Activated CD8-positive, alpha-beta T cell treated with anti-CD3 and anti-CD28 coated beads, Interleukin-2, amount 10 ng/mL, durations not matched to agents 7 days and 5 days (primary cell): ENCODE measurements at places on chromosomes 7 and 10. TPM values are rescaled to one million over a fixed set of nuclear protein-coding genes. Genes with fewer than 3 reads are reported as not detected.

DNA sequence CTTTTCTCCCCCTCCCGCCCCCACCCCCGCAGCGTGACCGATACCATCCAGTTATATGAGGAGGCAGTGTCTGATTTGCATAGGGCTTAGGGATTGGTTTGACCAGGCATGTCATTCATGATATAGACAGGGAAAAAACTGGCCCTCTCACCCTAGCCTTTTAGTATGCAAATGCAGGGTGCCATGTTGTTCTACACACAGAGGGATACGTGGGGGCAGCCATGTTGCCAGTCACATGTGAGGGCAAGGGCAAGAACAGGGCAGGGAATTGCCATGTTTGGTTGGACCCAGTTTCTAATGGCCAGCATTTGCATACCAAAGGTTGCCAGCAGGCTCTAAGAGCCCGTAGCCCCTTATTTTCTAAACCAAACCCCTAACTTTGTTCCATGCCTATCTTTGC is 552.1 kb downstream of the SORCS1 start:
- no peak overlapping the region for H3K27ac ChIP-seq
- no peaks in the 10 kb centered on the region for H3K36me3 ChIP-seq
- H3K4me1 ChIP-seq: no peaks in the 10 kb centered on the region
- H3K4me3 ChIP-seq: no peak overlapping the region
- H3K27me3 ChIP-seq: no peaks in the 10 kb centered on the region
- no peak for DNase-seq

DNA sequence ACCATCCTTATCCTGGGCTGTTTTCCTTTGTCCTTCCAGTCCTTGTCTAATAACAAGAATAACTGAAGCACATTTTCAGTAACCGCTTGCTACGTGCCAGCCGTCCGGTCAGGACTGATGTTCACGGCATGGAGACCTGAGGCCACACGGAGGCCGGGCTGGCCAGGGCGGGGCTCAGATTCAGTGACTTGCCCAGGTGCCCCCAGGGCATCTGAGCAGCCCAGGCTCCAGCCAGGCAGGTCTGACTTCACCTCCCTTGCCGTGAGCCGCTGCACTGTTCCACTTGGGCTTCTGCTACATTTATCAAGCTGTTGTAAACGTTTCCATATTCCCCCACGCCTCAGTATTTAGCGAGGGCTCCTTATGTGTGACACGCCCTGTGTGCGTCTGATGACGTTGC is 43.6 kb upstream of the AP5Z1 start:
- H3K27me3 ChIP-seq: no peaks in the 10 kb centered on the region
- no peak overlapping the region for H3K4me3 ChIP-seq
- no peak for DNase-seq

The CPA2 gene
- not detected for total RNA-seq

- no peak overlapping the region for H3K27ac ChIP-seq
- no peak for DNase-seq
- H3K4me3 ChIP-seq: no peak overlapping the region
- H3K36me3 ChIP-seq: no peaks in the 10 kb centered on the region
- H3K27me3 ChIP-seq: no peaks in the 10 kb centered on the region
- H3K4me1 ChIP-seq: no peaks in the 10 kb centered on the region
Measured at GRCh38 chr10:125265579-125265955, 105.2 kb upstream of the CTBP2 start.

- H3K36me3 ChIP-seq: no peaks in the 10 kb centered on the region
- H3K4me1 ChIP-seq: peaks cover 2% of the 10 kb centered on the region
- no peak overlapping the region for H3K27ac ChIP-seq
- H3K27me3 ChIP-seq: no peaks in the 10 kb centered on the region
Measured at GRCh38 chr10:132136689-132137088, 50.1 kb upstream of the DPYSL4 start.

The H2BK1 gene
- total RNA-seq: 0.76 TPM

DNA sequence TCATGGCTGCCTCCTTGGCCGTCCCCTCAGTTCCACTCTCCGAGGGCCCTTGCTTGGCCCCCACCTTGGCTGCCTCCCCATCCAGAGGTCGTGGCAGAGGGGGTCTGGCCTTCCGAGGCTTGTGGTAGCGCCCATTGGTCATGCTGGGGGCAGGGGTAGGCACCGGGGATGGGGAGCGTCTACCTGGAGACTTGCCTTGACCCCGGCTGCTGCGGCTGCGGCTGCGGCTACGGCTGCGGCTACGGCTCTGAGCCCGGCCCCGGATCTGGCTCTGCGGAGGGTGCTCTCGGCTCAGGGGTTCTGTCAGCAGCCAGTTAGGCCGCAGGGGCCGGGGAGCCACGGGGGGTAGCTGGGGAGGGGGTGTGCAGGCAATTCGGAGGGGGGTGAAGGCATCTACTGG is 10.7 kb downstream of the LZTS2 start:
- no peaks in the 10 kb centered on the region for H3K36me3 ChIP-seq
- H3K27ac ChIP-seq: no peak overlapping the region
- DNase-seq: no peak
- H3K27me3 ChIP-seq: peaks cover 12% of the 10 kb centered on the region
- peaks cover 16% of the 10 kb centered on the region for H3K4me1 ChIP-seq

DNA sequence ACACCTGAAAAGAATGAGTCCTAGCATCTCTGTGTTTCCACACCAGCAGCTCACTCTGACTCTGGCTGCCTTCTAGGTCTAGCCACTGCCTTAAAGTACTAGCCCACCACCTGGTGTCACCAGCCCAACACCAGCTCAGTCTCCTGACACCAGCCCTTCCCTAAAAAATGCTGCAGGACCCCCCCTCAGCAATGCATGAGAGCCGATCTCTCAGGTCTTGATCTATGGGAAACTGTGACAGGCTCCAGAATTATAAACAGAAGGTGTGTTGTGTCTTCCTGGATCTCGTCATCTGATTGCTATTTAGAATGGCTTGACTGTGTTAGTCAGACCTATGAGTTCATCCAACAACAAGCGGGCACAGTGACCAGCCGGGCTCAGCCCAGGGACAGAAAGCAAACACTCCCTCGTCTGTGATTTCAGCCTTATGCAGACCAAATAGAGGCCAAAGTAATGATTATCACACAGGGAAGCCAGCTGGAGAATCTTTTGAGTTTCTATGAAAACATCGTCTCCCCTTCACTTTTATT is 66.6 kb downstream of the CUBN start:
- H3K4me3 ChIP-seq: no peak overlapping the region
- no peaks in the 10 kb centered on the region for H3K27me3 ChIP-seq
- H3K27ac ChIP-seq: no peak overlapping the region
- H3K36me3 ChIP-seq: no peaks in the 10 kb centered on the region
- peaks cover 30% of the 10 kb centered on the region for H3K4me1 ChIP-seq

The TMEM229A gene
- not detected for total RNA-seq

DNA sequence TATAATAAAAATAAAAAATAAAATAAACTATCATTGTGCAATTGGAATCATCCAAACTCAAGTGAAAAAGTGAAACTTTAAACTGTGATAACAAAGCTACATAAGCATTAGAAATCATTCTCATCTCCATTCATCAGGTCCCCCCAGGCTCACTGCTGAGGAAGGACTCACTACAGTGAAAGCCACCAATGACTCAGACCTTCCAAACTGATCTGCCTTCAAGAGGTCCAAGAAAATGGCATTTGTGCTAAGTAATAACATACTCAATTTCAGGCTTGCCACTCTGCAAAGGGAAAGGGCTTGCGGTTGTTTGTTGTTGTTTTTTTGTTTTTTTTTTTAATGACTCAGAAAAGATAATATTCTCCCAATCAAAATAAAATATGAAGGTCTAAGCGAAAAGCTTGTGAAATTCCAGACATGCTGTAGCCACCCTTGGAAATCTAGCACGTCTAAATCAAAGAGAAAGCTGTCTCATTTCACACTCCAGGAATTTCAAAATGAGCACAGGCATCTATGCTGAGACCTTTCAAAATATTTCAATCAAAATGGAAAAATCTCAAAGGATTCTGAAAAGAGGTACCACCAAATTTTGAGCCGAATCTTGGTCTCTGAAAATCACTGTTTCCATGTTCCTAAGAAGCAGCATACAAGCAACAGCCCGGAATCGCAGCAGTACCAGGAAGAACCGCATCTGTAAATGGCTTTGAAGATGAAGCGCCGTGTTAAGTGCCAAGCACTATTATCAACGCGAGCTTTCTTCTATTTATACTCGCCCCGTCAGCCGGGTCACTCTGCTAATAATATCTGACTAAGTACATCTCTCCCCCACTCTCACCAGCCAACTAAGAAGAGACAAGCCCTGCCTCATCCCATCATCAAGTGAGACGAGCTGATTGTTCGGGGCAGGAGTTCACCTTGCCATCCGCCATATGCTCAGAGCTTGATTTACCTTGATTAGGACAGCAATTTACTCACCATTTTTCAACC is 13.5 kb downstream of the SFMBT2 start:
- H3K4me1 ChIP-seq: peaks cover 55% of the 10 kb centered on the region
- H3K27me3 ChIP-seq: no peaks in the 10 kb centered on the region
- no peak overlapping the region for H3K4me3 ChIP-seq
- DNase-seq: no peak
- peaks cover 62% of the 10 kb centered on the region for H3K36me3 ChIP-seq

DNA sequence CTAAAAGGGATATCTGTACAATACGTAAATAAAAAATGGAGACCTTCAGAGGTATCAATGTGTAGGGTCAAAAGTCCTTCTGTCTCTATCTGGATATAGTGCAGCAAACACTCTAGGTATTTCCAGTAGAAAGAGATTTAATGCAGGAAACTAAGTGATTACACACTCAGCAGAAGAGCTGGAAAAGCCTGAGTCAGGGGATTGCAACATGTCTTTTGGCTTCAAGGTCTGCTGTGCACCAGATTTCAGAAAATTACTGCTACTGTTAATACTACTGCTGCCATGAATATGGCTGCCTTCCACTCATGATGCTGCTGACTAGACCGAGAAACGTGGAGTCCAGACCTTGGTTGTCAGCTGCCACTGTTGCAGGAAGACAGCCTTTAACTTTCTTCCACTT is 94.9 kb upstream of the DLX6 start:
- no peaks in the 10 kb centered on the region for H3K36me3 ChIP-seq
- H3K4me1 ChIP-seq: no peaks in the 10 kb centered on the region
- no peak overlapping the region for H3K4me3 ChIP-seq
- H3K27ac ChIP-seq: no peak overlapping the region
- H3K27me3 ChIP-seq: peaks cover 15% of the 10 kb centered on the region

The HOXA7 gene
- not detected for total RNA-seq

The KIF5B gene
- 57.8 TPM for total RNA-seq

GRCh38 chr7:156001496-156002260 is 189.4 kb upstream of the SHH start:
- no peak overlapping the region for H3K27ac ChIP-seq
- H3K36me3 ChIP-seq: no peaks in the 10 kb centered on the region
- DNase-seq: no peak
- peaks cover 44% of the 10 kb centered on the region for H3K4me1 ChIP-seq
- H3K4me3 ChIP-seq: no peak overlapping the region
- H3K27me3 ChIP-seq: peaks cover 2% of the 10 kb centered on the region

DNA sequence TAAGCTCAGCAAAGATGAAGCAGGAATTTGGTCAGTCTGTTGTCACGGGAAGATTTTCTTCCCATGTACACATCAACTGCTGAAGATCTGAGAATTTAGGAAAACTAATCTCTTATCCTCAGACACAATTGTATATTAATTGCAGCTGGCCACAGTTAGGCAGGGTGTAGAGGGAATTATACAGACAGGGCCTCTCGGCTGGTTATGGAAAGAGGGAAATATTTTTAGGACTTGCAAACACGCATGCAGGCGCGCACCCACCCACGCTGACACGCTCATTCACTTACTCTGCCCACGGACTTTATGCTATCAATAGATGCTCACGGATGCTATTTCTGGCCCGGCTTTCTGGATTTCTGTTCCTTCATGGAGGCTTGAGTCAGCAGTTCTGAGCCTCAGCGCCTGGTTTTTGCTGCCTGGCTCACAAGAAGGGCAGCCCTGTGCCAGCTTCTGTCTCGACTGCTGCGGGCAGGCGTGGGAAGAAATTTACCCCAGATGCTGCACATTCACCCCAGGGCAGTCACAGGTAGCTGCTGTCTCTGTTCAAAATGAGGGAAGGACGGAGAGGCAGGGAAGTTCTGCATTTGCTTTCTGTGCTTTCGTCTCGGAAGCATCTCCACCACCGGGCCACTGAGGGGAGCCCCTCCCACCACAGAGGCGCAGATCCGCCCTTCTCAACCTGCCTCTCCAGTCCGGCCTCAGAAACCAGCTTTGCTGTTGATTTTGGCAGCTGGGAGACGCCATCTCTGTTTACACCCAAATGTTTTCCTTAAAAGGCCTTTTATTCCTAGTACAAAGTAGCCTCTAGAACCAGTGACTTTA is 116.3 kb upstream of the BTBD16 start:
- H3K4me1 ChIP-seq: no peaks in the 10 kb centered on the region
- no peak overlapping the region for H3K4me3 ChIP-seq
- no peak for DNase-seq
- no peaks in the 10 kb centered on the region for H3K36me3 ChIP-seq
- H3K27ac ChIP-seq: no peak overlapping the region

The DNAJC30 gene
- total RNA-seq: 8.3 TPM

The IFIT1B gene
- not detected for total RNA-seq

DNA sequence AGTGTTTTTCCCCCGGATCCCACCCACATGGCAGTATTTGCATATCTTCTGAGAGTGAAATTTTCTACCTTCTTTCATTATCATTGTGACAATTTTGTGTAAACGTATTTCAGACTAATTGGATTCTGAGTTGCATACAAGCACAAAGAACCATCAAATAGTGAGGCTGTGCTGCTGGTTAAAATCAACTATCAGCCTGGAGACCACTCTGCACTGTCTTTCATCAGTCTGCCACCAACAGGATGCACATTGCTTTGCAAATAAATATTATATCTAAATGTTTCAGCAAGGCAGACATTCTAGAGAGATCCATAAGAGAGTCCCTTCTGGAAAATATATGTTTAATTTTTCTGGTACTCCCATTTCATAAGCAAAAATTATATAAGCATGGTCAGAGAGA is 851.8 kb downstream of the XPNPEP1 start:
- no peak overlapping the region for H3K4me3 ChIP-seq
- H3K27me3 ChIP-seq: no peaks in the 10 kb centered on the region
- H3K36me3 ChIP-seq: no peaks in the 10 kb centered on the region
- H3K4me1 ChIP-seq: no peaks in the 10 kb centered on the region

- H3K4me1 ChIP-seq: no peaks in the 10 kb centered on the region
- H3K4me3 ChIP-seq: no peak overlapping the region
Measured at GRCh38 chr10:60410970-60411369, 21.3 kb upstream of the ANK3 start.

The MYL10 gene
- not detected for total RNA-seq

The BMPR1A gene
- total RNA-seq: 8.0 TPM

- H3K4me3 ChIP-seq: no peak overlapping the region
- no peaks in the 10 kb centered on the region for H3K27me3 ChIP-seq
- H3K27ac ChIP-seq: no peak overlapping the region
- no peak for DNase-seq
- H3K36me3 ChIP-seq: no peaks in the 10 kb centered on the region
- H3K4me1 ChIP-seq: peaks cover 2% of the 10 kb centered on the region
Measured at GRCh38 chr10:121519901-121520493, 78.2 kb downstream of the FGFR2 start.

The ENO4 gene
- not detected for total RNA-seq

The CPA5 gene
- 0.31 TPM for total RNA-seq

GRCh38 chr7:98221611-98222532 is 10.6 kb downstream of the BHLHA15 start:
- H3K36me3 ChIP-seq: peaks cover 12% of the 10 kb centered on the region
- peaks cover 9% of the 10 kb centered on the region for H3K4me1 ChIP-seq
- no peak overlapping the region for H3K27ac ChIP-seq
- H3K4me3 ChIP-seq: no peak overlapping the region

The ANXA8 gene
- total RNA-seq: not detected

The AS3MT gene
- 0.68 TPM for total RNA-seq

The ZNF485 gene
- 4.8 TPM for total RNA-seq

The TRPV5 gene
- total RNA-seq: not detected

The STEAP4 gene
- total RNA-seq: not detected

The PHKG1 gene
- 1.7 TPM for total RNA-seq

- no peak overlapping the region for H3K4me3 ChIP-seq
- no peak for DNase-seq
- no peaks in the 10 kb centered on the region for H3K36me3 ChIP-seq
- H3K27me3 ChIP-seq: peaks cover 20% of the 10 kb centered on the region
- H3K4me1 ChIP-seq: no peaks in the 10 kb centered on the region
- H3K27ac ChIP-seq: no peak overlapping the region
Measured at GRCh38 chr7:73642834-73643233, 18.5 kb upstream of the MLXIPL start.
